ENCODE measurements at places on chromosomes 6 and 20.
A peak's percentile ranks its signal among the peaks of the same experiment; 100 is the strongest.

- DNase-seq: no peak
Observed at GRCh38 chr6:15575357-15576033, 87.3 kb downstream of the DTNBP1 start.

- no peak for DNase-seq
Observed at GRCh38 chr20:38892091-38892981, 33.9 kb upstream of the FAM83D start.

DNA sequence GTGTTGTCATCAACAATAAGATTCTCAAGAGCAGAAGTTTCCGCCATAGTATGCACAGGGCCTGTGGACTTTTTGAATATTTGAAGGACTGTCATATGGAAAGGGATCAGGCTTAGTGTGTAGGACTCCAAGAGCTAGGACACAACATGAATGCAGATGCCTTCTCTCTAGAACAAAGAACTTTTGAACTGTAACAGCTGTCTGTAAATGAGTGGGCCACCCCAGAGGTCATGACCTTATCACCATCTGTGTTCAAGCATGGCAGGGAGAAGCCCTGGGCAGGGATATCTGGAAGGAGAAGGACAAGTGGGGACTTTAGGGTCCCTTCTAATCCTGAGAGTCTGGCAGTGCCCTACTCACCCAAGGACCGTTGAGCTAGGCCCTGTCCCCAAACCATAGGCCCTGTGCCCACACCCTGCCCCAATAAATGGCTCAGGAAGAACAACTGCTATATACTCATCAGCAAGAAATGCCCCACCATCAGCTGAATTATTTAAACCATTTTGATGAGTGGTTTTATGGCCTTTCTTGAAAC is 70.6 kb downstream of the MTHFD1L start:
- DNase-seq: no peak

DNA sequence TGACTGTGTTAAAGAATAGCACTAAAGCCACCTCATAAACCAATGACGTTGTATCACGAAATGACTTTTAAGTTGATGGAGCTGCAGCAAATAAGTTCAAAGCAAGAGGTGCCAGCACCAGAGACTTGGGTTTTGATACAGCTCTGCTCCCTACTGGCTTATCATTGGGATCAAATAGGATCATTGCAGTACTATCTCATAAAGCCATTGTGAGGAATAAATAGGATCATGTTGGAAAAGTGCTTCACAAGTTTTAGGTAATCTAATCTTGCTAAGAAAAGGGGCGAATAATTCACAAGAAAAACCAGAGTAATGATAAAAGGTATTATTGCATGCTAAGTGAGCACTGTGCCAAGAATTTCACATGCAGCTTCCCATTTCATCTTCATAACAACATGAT is 10.4 kb upstream of the CEP85L start:
- DNase-seq: no peak

GRCh38 chr6:82144852-82145340 is 102.6 kb downstream of the IBTK start:
- DNase-seq: peak; percentile 87

GRCh38 chr6:31152781-31153180 is 4.8 kb downstream of the CCHCR1 start:
- DNase-seq: no peak

GRCh38 chr20:39885975-39886649 is 802.9 kb downstream of the MAFB start:
- peak; percentile 83 for DNase-seq

DNA sequence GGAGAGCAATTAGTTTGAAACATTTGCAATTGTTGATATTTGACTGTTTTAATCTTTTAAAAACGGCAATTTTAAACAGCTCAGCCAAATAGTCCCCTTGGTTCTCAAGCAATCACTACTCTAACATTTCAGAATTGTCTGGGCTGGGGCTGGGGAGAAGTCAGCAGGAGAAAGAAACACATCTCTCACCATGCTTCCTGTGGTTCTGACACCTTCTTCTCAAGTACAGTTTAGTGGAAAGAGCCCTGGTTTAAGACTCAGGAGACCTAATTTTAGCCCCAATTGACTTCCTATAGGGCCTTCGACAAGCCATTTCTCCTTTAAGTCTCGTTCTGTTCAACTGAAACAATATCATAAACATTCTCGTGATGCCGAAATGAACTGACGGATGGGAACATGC is 168.4 kb upstream of the CDYL start:
- DNase-seq: no peak

DNA sequence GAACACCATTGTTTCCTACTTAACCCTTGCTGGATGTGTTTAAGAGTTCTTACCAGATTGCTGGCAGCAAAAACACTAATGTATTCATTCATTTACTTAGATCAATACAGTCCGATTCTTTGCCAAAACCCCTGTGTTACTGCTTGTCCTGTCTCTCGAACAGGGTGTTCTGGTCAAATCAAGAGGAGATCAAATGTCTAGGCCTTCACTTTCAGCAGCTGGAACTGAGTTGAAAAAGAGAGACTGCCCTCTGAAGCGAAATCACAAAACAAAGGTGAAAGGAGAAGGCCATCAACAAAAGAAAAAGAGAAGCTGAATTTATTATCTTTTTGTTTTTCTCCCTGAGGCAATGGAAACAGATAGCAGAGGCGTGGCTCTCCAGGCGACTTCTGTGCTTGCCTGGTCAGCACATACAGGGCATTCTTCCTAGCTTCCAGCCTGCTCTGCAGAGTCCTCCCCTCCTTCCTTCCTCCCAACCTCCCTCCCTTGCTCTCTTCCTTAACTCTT is 44.1 kb upstream of the GCM1 start:
- DNase-seq: no peak

DNA sequence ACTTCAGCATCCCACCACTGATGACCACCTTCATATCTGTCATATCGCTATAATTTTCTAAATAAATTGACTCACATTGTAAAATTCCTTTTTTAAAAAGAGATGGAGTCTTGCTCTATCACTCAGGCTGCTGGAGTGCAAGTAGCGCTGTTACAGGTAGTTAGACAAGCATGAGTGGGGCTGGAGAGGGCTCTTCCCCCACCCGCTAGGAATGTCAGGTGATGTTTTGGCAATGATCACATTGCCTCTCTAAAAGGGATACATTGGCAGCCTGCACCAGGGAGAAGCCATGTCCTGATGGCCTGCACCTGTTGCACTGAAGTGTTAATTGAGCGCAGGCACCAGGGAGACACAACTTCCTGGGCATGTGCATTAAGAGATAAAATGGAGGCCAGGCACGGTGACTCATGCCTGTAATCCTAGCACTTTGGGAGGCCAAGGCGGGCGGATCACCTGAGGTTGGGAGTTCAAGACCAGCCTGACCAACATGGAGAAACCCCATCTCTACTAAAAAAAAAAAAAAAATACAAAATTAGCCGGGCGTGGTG is 16.9 kb upstream of the SLC22A16 start:
- no peak for DNase-seq

DNA sequence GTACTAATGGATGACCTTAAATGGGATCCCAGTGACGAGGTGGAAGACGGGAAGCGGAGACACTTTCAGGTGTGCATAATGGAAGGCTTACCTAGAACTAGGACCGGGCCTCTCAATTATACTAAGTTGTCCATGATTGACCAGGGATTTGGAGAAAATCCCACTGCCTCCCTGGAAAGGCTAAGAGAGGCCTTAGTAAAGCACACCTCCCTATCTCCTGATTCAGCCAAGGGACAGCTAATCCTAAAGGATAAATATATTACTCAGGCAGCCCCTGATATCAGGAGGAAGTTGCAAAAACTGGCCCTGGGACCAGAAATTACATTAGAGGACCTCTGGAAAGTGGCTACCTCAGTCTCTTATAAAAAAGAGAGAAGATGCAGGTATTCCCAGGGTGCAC is 93.2 kb downstream of the JARID2 start:
- no peak for DNase-seq

- DNase-seq: no peak
Observed at GRCh38 chr6:42911171-42912021, 4.5 kb upstream of the PTCRA start.

DNA sequence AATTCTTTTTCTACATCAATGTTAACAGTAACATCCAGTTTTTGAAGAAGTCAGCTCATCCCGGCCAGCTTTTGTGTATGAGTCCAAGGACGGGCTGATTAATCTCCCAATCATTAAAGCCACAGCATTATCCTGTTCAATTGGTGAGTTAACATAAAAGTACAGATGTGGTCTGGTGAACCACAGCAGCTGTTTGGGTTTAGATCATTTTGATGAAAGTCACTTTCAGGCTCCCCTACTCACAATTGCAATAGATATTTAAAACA is 69.0 kb upstream of the NFATC2 start:
- DNase-seq: no peak

DNA sequence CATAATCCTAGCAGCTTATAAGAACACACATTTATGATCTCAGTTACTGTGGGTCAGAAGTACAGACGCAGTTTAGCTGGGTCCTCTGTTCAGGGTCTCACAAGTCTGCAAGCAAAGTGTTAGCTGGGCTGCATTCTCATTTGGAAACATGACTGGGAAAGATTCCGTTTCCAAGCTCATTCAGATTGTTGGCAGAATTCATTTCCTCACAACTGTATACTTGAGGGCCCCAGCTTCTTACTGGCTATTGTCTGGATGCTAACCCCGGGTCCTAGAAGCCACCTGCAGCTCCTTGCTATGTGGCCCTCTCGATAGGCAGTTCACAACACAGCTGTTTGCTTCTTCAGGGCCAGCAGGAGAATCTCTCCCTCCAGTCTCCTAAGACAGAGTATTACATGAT is 13.1 kb downstream of the TCP11 start:
- no peak for DNase-seq

DNA sequence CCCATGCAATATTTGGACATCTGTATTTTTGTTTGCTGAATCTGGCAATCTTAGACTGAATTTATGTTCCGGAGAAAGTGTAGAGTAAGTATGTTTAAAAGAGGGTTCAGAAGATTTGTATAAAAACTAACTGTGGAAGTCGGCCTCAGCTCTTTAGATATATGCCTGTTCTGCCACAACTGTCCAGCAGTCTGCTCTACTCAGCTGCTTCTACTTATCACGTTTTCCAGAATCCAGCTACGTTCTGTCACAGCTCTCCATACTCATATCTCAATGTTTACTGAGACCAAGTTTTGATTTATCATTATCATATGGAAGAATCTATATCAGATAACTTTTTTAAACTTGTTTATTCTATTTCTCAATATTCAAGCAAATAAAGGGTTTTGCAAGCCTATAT is 721.3 kb downstream of the EYS start:
- no peak for DNase-seq

GRCh38 chr6:16623029-16623653 is 138.1 kb downstream of the ATXN1 start:
- peak; percentile 35 for DNase-seq

DNA sequence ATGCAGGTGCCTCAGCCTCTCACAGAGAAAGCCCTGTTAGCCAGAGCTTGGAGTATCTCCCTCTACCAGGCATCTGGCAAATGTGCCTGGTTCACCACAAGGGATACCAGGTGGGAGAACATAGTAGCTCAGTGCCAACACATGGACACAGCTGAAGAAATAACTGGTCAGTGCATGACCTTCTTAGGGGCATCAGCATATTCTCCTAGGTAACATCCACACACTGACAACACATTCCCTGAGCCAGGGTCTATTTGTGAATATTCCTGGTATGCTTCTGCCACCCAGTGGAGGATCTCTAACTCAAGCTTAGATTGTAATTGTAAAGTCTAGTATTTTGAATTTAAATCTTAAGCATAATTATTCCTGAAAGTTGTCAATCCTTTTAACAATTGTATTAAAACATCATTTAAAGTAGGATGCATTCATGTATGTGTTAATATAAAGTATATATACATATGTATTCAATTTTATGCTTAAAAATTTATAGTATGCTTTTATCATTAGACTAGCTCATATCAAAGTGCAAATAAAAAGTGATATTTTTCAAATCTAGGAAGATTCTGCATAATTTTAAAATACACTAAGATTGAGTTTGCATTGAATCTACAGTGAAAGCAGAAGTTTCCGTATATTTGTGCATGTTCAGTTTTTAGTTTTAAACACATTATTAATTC is 45.3 kb upstream of the COL21A1 start:
- DNase-seq: peak; percentile 73

DNA sequence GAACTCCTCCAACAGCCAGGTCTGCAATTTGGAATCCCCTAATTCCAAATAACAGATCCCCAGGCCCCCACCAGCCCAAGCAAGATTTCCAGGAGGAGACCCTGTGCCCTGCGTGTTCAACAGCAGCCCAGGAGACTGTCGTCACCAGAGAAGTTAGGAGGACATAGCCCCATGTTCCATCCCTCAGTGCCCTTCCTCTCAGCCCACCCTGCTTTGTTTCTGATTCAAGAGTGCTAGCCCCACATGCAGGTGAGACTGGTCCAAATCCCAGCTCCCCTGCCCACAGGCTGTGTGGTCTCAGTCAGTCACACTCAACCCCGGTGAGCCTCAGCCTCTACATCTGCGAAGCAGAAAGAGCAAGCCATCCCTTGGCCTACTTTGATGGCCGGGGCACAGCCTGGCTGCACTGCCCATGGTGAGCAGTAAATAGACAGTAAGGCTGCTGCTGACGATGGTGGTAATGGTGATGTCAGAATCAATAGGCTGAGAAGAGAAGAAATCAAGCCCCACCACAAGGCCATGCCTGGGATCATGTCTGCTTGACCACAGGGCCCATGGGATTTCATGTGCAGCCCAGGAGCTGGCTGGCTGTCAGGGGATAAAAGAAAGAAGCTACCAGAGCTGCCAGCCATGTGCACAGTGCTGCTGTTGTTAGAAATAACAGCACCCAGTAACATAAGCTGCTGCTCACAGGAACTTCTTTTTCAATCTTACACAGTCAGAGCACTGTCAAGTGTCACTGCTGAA is 51.5 kb upstream of the NXT1 start:
- DNase-seq: peak; percentile 81

DNA sequence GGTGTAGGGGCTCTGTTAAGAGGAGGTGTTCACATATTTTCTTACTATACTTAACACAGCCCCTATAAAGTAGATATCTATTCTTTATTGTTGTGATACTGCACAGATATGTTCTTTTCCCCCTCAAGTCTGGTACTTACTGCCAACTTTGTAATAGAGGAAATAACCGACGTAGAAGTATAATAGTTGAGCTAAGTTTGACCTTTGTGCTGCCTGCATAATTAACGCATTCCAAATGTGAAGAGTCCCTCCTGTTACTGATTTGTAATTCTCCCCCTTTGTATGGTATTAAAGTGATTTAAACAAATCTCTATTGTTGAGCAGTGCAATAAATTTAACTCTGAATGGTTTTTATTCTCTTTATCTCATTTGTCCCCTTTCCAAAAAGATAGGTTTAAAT is 39.0 kb downstream of the PHF3 start:
- DNase-seq: no peak

DNA sequence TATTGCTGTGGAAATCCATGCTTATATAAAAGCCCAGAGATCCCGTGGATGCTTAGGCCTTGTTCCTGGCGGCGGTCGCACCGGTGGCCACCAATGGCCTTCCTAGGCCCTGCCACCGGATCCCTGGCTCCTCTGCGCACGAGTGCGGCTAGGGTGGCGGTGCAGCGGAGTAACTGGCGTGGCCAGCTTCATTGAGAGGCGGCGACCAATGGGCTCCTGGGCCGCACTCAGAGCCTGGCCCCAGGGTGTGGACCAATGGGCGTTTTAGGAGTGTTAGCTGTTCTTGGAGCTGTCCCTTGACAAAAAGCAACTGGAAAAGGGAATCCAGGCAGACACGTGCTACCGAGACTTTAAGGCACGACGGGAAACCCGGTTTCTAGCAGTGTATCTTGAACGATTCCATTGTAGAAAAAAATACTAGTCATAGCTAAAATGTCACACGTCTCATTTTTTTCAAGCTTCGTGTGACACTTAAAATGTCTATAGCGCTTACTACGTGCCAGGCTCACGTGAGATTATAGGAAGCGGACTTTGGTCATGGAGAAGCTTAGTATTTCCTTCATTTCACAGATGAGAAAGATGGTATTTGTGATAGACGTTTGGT is 1.7 kb downstream of the AMD1 start:
- DNase-seq: peak; percentile 90

All from fibroblast of gingiva (primary cell).